ENCODE measurements at places on chromosomes 2 and 18.
A peak's percentile ranks its signal among the peaks of the same experiment; 100 is the strongest.

DNA sequence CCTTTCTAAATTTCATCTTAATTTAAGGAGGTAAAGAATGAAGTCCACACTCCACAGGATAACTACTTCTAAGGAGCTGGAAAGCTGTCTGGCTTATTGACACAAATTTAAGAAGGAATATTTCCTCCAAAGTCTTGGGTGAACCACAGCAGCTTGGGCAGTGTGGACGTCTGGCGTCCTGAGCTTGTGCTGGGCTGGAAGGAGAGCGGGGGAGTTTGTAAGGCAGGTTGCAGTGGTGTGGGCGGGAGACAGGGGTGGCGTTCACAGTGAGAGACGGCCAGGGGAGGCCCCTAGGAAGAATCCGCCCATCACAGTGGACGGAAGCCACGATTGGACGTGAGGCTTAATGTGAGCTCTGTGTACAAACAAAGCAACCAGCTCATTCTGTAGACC, 25.7 kb downstream of the ADI1 start:
- DNase-seq = peak; percentile 87

GRCh38 chr2:105540642-105541041, 141.8 kb upstream of the FHL2 start:
- DNase-seq = no peak

GRCh38 chr2:240913810-240914644, 7.9 kb downstream of the CROCC2 start:
- peak; percentile 26 for DNase-seq

GRCh38 chr2:150309311-150310080, 178.0 kb downstream of the RND3 start:
- DNase-seq = no peak

- DNase-seq = no peak
These were observed 72.6 kb downstream of the LRRC30 start for GRCh38 chr18:7303316-7304060.

DNA sequence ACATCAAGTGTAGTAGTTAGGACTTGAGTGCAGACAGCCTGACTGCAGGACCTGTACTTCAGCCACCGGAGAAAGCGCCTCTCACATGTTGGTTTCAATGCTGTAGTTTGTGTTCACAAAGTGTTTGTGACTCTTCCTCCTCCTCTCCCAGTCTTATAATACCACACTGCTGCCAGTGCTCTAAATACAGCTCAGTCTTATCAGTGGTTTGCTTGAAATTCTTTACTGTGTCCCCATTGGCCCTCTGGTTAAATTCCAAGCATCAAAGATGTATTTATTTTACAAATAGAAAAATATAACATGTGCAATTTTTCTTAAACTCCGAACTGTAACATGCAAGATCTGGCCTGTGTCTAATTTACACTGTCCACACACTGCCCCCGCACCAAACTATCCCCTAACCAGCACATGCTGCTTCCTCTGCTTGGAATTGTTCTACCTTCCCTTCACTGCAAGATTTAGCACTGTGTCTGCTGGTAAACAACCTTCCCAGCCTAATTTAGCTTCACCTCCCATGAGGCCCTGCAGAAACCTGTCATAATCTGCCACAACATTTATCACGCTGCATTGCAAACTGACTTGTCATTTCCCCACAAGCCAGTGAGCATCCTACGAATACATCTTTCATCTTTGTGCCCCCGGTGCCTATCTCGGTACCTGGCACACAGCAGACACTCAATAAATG, 77.1 kb downstream of the SUMO1 start:
- no peak for DNase-seq

DNA sequence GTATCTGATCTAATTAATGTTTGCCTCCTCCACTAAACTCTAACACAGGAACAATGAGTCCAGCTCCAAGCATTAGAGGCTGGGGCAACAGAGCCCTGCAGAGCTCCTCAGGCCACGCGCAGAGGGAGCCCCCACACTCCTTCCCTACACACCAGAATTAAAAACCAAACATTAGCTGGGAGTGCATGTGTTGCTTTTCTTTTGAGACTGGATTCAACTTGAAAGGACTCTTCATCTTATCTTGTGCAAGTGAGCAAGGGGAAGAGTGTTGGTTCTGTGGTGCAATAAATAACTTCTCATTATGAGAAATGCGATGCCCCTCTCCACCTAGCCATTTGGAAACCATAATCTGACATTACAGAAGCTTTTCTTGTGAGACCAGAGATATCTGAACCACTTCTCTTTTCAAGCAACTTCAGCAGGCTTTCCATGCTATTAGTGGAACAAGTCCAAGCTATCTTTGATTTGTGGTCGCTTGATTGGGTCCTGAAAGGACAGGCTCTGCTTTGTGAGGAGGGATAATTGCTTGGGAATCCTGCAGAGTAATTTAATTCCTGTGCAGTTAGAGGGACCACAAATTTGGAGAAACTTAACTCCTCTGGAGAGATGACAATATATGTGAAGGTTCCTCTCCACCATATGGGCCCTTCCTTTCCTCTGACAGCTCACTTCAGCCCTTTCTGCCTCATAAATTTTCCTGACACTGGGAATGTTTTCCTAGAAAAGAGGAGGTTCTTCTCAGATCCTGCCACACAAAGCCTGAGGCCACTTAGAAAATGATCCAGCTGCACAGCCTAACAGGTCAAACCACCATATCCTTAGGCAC, 112.5 kb downstream of the ATL2 start:
- DNase-seq = no peak

DNA sequence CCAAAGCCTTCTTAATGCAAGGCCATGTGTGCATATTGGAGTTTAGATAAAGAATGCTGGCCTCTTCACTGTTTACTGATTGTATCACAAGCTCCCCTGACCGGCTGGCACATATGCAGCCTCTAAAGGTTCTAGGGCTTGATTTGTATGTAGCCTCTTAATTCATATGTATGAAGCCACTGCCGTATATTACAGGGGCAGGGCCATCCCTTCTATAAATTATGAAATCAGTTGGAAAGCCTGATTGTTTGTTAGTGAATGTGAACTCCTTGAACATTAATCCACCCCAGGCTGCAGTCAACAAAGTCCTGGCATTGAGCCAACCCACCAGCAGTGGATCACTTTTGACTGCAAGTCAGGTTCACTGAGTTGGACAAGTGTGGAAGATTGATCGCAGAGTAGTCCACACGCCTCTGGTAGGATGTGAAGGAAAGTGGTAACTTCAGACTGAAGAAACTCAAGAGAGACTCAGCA, 61.6 kb upstream of the PARD3B start:
- peak; percentile 57 for DNase-seq

DNA sequence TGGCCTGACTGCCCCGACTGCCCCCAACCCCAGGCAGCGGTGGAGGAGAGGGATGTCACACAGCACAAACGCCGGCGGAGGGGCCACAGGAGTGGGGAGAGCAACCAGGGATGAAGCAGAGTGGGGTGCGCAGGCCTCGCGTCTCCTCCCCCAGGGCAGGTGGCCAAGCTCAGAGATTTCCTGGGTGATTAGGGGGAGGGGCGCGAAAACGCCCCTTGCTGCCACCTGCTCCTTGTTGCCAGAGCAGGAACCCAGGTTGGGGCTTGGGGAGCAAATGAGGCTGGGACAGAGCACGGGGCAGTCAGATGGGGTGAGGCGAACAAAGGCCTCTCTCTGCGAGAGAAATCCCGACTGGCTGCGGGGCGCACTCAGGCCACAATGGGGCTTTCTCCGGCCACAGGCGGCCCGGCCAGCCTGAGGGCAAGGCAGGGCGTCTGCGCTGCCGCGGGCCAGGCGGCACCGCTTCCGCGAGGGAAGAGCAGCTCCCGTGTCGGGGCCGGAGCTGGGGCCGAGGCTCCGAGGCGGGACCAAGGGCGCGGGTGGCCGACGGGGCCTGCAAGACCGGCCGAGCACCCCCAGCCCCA, 11.5 kb downstream of the TEX44 start:
- DNase-seq = peak; percentile 86

DNA sequence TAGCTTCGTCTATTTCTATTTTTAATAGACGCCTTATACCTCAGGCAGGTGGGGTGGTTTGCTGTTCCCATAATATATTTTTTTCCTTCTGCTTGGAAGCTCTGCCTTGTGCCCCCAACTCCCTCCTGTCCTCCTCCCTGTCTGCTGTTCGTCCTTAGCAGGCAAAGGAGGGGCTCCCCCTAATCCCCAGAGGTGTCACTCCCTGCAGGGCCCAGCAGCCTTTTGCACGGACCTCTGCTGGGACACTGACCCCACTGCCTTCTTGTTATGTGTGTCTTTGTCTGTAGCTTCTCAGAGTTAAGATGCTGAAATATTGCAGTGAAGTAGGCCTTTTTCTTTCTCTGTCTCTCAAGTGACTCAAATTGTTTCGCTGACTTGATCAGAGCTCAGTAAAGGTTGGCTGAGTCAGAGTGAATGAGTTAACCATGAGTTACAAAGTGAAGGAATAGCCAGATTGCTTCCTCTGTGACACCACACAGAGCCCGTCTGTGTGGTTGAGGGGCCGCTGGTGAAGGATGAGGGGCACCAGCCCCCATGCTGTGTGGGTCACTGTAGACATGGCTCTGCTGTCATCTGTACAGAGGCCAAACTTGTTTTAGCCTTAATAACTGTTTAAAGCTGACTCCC, 47.7 kb downstream of the PRKCE start:
- no peak for DNase-seq

GRCh38 chr18:79904357-79905147, 46.9 kb downstream of the SLC66A2 start:
- DNase-seq = no peak

DNA sequence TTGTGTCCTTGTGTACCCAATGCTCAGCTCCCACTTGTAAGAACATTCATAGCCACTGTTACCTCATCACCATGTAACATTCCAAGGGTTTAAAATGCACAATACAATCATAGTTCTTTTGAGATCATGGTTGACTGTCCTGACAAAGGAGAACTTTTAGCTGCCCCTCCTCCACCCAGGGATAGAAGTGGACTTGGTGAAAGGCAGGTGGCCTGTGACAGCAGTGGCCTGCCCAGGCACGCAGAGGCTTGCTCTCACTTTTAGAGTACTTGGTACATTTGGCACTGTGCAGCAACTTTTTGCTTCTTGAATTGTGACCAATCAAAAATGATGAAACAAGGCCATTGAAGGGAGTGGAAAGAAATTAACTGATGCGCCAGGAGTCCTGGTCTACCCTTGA, 108.7 kb downstream of the ANKRD44 start:
- DNase-seq = peak; percentile 71

DNA sequence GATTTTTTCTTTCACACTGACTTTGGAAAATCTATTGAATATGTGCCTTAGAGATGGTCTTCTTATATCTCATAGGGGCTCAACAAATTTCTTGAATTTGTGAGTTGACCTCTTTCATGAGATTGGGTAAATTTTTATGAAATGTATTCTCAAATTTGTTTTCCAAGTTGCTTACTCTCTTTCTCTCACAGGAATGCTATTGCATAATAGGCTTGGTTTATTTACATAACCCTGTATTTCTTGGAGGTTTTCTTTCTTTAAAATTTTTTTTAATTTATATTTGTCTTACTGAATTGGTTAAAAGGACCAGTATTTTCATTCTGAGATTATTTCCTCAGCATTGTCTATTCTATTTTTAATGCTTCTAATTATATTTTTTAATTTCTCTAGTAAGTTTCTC, 917.1 kb downstream of the DPP10 start:
- no peak for DNase-seq

DNA sequence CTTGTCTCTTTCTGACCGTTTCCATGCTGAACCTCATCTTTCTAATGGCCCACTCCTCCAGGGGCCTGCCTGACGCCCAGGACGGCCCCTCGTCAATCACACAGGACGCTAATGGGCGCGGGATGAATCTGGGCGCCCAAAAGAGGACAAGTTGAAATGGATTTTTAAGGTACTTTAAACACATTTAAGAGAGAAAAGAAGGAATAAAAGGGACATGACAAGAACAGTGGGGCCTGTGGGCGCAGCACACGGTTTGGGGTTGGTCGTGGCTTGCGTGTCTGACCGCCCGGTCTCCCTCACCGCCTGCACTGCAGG, 607 bp upstream of the UBE2F start:
- DNase-seq = no peak

DNA sequence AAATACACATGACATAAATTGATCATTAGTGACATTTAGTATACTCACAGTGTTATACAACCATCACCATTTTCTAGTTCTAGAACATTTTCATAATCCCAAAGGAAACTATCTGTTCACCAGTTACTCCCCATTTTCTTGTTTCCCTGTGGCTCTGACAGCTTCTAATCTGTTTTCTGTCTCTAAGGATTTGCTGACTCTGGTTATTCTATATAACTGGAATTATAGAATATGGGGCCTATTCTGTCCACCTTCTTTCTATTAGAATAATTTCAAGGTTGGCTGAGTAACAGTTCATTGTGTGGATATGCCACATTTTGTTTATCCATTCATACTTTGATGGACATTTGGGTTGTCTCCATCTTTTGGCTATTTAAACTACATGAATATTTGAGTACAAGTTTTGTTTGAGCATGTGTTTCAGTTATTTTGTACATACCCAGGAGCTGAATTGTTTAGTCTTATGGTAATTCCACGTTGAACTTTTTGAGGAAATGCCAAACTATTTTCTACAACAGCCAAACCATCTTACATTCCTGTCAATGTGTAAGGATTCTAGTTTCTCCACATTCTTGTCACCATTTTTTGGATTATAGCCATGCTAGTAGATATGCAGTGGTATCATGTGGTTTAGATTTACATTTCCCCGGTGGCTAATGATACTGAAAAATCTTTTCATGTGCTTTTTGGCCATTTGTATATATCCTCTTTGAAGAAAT, 20.5 kb downstream of the KIAA1328 start:
- DNase-seq = no peak

DNA sequence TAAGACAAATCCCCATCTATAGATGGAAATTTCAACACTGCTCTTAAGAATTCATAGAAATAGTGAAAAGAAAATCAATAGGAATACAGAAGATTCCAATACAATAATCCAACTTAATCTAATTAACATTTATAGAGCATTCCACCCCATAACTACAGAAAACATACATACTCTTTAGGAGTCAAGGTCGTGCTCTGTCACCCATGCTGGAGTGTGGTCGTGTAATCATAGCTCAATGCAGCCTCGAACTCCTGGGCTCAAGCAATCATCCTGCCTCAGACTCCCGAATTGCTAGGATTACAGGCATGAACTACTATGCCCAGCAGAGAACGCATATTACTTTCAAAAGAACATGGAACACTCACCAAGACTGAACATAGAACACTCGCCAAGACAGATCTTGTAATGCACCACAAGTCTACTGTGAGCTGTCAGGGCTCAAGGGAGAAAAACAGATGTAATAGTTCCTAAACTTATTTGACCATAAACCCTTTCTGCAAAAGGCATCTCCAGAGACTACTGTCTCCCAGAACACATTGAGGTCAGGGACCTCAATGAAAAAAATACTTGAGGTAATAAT, 14.1 kb downstream of the MEMO1 start:
- DNase-seq = no peak

DNA sequence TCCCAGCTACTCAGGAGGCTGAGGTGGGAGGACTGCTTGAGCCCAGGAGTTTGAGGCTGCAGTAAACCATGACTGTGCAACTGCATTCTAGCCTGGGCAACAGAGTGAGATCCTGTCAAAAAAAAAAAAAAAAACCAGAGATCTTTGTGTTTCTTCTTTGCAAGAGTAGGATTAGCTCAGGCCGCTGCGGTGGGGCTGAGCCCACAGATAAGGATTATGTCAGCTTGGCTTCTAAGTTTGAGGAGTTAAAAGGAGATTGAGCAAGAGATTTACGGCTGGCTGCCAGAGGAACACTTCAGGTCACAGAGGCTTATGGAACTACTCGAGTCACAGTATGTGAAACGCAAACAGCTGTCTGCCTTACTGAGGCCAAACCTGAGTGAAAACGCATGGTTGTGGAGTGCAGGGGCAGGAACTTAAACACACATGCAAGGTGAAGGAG, 146.7 kb upstream of the L3MBTL4 start:
- DNase-seq = peak; percentile 86
